ENCODE measurements at places on chromosomes 6 and 20. TPM values are rescaled to one million over a fixed set of nuclear protein-coding genes. Genes with fewer than 3 reads are reported as not detected.

The PRSS35 gene
- 3.8 TPM for total RNA-seq

The RHAG gene
- not detected for total RNA-seq

The STX11 gene
- total RNA-seq = 0.38 TPM

The PAK5 gene
- 0.42 TPM for total RNA-seq

The SLC22A7 gene
- total RNA-seq = not detected

The SLC35D3 gene
- total RNA-seq = not detected

The CLPSL1 gene
- not detected for total RNA-seq

The KCNS1 gene
- total RNA-seq = 0.34 TPM

The PRL gene
- not detected for total RNA-seq

The CNPY3 gene
- total RNA-seq = 73.6 TPM

The ENPP1 gene
- total RNA-seq = 11.6 TPM

The MUC22 gene
- not detected for total RNA-seq

The EYA2 gene
- 8.9 TPM for total RNA-seq

The EFCAB8 gene
- 1.0 TPM for total RNA-seq
